ENCODE measurements at places on chromosomes 6 and 20.
A peak's percentile ranks its signal among the peaks of the same experiment; 100 is the strongest.

DNA sequence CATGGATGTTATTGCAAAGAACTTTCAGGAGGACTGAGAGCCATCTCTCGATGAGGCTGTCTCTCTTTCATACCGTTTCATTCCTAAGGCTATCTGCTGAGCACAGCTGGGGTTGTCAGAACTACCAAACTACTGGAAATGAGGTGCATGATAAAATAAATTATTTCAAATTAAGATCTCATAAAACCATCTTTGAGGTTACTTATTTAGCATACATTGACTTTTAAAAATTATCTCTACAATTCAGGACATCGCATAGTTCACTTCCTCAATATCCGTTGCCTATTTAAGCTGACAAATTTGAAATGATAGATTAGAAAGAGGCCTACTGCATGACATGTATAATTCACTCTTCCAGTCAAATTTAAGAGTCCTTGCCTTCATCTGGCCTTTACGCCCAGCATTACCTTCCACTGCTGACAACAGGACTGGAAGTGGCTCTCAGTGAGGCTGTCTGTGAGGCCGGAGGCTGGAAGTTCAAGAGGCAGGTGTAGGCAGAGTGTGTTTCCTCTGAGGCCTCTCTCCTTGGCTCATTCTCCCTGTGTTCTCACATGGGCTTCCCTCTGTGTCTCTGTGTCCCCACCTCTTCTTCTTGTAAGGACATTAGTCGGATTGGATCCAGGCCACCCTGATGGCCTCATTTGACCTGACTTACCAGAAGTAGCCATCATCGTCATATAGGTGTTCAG lies 12.8 kb upstream of the DUSP22 start:
- no peak for DNase-seq

GRCh38 chr6:16803294-16804200 lies 42.3 kb upstream of the ATXN1 start:
- no peak for DNase-seq

DNA sequence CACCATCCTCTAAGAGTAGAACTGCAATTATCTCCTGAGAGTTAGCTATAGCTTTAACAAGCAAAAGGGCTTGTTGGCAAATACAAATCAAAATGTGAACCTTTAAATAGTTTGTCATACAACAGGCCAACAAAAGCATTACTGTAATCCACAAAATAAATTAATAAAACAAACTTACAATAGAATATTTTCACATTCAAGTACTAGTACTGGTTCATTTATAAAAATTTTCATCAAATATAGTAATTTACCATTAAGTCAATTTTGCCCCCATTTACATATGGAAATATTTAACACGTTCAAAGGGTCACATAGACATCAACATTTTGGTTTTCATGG lies 9.4 kb downstream of the RBM39 start:
- no peak for DNase-seq

DNA sequence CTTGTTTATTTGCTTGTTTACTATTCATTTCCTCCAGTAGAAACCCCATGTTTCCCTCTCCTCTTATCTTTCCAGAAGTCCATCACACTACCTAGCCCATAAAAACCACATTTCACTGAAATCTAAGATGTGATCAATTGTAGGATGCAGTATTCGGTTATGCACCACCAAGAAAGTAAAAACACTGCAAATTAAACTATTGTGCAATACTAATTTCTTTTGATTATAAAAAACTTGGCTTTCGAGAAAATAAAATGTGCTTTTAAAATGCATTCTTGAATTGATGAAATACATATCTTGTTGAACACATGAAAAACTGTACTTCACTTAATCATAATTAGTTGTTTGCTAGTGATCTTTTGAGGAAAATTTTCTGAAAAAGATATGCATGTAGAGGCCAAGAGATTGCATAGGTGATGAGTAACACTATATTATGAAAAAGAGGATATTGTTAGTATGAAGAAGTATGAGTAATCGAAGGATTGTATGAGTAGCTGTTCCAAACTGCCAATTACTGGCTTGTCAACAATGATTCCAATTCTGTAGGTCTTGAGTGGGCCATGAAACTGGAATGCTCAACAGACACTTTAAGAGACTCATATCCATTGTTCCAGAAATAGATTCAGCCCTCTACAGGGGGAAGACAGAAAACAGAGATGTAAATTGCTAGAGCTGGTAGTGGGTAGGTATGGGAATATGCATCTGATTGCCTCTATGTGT lies 79.7 kb downstream of the RNF217 start:
- DNase-seq, result no peak

GRCh38 chr20:17023036-17023435 lies 203.8 kb upstream of the PCSK2 start:
- no peak for DNase-seq

- no peak for DNase-seq
These were observed 287.2 kb downstream of the KHDC1L start for GRCh38 chr6:72938104-72938503.

DNA sequence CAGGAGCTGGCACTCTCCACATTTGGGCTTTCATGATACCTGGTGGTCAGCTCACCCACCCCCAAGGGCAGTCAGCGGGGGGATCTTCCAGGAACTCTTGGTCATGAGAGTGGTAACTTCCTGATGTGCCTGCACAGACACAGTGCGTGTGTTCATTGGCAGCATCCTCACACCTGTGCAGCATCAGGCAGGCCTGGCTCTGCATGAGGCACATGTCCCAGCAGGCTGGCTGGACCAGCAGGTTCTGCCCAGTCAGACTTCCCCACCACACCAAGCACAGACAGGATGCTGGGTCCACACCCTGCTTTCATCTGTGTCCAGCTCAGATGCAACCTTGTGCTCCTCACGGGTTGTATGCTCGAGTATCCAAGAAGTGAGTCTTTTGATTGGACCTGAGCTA lies 15.7 kb upstream of the UNC93A start:
- no peak for DNase-seq

- DNase-seq, result peak; percentile 13
These were observed 226.0 kb upstream of the TSHZ2 start for GRCh38 chr20:52746190-52746589.

DNA sequence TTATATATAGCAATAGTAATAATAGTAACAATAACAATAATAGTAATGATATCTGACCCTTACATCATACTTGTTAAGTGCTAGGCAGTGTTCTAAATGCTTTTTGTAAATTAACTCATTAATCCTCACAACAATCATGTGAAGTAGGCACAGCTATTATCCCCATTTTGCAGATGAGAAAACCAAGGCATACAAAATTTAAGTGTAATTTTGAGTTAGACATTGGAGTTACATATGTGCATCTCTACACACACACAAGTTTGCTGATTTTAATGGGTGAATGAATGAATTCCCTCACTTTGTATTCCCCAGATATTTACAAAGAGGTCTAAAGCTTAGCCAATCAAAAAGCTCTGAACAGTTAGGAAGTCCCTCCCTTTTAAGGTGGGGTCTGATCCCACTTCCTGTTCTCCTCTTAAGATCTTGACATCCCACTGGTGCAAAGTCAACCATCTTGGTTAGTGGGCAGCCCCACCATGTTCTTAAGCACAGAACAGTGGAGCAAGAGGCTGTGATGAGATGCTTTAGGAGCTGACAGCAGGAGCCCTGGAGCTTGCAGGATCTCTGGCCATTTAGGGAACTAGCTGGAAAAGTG lies 85.3 kb upstream of the FOXP4 start:
- DNase-seq, result no peak

GRCh38 chr6:18406955-18407749 lies 20.0 kb downstream of the RNF144B start:
- DNase-seq, result no peak

- DNase-seq, result no peak
These were observed 119.9 kb upstream of the CEP85L start for GRCh38 chr6:118771253-118771652.

GRCh38 chr6:158496700-158497099 lies 63.2 kb upstream of the TMEM181 start:
- DNase-seq, result no peak

GRCh38 chr6:134235937-134236751 lies 81.8 kb downstream of the SGK1 start:
- DNase-seq, result no peak

GRCh38 chr20:20009784-20010253 lies 7.3 kb upstream of the NAA20 start:
- peak; percentile 26 for DNase-seq

DNA sequence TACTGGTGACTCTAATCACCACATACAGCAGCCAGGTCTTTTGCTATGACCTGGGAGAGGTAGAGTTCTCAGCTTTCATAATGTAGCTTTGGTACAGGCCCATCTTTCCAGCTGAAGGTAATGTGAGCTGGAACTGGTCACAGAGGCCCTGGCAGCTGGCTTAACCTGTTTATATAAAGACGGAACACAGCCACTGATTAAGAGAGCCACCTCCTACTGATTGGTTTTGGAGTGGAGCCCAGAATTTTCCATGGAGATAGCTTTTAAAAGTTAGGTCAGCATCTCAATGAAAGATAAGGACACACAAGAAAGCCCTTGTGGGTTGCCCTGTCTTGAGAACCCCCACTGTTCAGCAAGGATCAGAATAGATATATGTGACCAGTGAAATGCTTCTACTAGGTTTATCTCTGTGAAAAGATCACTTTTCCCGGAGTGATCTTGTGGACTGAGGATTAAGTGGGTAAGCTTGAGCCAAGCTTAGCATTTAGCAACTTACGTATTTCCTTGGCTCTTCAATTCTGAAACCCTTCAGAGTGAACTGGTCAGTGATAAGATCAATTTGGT lies 213.7 kb upstream of the CITED2 start:
- peak; percentile 17 for DNase-seq

- no peak for DNase-seq
These were observed 36.0 kb downstream of the SPDEF start for GRCh38 chr6:34519971-34520644.

DNA sequence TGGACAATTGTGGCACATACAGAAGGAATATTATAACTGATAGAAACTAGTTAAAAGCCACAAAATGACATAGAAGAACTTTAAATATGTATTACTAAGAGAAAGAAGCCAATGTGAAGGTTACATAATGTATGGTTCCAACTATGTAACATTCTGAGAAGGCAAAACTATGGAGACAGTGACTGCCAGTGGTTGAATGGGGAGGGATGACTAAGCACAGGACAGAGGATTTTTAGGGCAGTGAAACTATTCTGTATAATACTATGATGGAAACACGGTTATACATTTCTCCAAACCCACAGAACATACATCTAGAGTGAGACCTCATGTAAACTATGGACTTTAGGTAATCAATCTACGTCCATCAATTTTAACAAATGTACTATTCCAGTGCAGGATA lies 22.4 kb downstream of the SYNCRIP start:
- no peak for DNase-seq

DNA sequence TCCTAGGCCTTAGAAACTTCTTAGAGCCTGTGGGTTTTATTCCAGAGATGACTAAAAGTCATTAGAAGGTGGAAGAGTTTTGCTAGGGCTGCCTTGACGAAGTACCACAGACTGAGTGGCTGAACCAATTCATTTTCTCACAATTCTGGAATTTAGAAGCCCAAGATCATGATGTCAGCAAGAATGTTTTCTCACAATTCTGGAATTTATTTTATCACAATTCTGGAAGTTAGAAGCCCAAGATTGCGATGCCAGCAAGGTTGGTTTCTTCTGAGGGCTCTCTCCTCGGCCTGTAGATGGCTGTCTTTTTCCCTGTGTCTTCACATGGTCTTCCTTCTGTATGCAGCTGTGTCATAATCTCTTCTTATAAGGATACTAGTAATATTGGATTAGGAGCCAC lies 672.9 kb upstream of the MARCKS start:
- no peak for DNase-seq

DNA sequence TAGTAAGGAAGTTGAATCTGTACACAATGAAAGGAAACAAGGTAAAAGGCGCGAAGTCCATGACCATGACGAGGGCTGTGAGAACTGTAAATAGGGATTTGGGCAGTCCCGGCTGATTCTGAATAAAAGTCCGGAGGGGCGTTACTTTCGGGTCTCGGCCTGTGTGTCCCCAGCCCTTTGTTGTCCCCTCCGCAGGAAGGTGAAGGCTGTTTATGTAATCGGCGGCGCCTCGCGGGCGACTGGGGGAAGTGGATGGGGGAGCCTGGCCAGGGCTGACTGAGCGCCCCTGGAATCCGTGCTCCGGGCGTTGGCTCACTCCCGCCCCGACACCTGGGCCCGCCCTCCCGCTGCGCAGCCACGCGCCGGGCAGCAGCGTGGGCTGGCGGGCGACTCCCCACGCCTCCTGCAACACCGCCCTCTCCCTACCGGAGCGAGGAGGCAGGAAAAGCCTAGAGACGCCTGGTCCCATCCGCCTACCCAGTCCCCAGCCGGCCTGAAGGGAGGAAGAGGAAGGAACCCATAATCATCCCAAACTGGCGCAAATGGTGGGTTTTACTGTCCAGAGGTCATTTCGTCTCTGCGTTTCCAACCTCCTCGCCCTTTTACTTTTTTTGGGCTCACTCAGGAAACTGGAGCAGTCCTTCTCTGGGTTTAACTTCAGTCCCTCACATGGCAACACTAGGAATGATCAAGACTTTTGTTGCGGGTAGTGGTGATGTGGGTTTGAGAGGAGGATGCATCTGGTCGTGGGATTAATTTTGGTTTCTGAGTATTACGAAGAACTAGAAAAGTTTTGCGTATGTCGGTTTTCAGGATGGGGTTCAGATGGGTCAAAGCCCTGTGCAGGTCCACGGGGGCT lies 12.1 kb downstream of the TRIM31 start:
- no peak for DNase-seq

GRCh38 chr20:57655809-57656155 lies 35.6 kb upstream of the ZBP1 start:
- DNase-seq, result no peak

GRCh38 chr20:16844406-16844805 lies 96.2 kb downstream of the OTOR start:
- no peak for DNase-seq

DNA sequence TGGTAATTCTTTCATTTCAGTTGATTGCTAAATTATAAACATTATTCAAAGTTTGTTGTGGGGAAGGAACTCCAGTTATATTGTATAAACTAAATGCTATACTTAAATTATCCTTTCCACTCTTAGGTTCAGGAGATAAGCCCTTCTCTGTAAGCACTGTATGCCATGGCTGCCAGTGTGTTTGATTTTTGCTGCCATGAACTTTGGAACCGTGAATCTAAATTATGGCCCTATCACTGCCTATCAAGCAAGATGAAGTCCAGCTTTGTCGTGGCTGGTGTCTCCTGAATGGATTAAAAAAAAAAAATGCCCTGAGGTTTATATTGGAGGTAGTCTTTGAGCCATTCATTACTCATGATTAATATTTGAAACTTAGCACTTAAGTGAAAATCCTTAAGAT lies 44.7 kb downstream of the CDC5L start:
- DNase-seq, result no peak

GRCh38 chr6:153092082-153093013 lies 38.7 kb downstream of the RGS17 start:
- no peak for DNase-seq

DNA sequence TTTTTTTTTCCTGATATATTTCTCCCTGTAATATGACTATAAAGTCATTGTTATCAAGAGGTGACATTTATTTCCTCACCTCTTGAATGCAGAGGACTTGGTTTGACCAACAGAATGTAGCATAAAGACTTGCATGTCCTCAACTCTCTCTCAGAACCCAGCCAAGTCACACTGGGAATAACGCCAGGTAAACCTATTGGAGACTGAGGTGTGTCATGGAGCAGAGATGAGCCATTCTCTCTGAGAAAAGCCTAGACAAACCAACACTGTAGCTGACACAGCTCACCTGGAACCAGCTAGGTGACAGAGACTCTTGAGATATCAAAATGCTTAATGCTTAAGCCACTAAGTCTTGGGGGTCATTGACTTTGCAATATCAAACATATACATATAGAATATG lies 533.6 kb downstream of the HAO1 start:
- DNase-seq, result no peak
